AG04449 (cell line): ENCODE measurements at places on chromosomes 5 and 9.

- no peak for DNase-seq
Observed at GRCh38 chr9:38652044-38652443, 31.6 kb upstream of the ANKRD18A start.

GRCh38 chr9:129962451-129962864, 80.5 kb downstream of the FNBP1 start:
- DNase-seq, result no peak

DNA sequence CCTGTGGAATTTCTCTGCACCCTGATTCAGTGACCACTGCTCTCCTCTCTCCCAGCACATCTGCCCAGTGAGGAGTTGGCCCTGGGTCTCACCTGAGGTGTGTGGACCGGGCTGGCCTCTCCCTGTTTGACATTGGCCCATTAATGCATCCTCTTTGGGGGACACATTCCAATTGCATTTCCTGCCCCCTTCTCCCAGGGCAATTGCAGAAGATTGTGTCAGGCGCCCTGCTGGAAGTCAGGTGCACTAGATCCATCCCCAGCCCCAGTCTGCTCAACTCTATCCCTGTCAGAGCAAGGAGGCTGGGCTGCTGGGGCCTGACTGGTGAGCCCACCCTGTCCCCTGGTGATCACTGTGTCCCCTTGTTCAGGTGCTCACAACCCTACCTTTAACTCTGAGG, 84.5 kb downstream of the LMX1B start:
- DNase-seq, result no peak

GRCh38 chr9:111627260-111627963, 3.7 kb upstream of the DNAJC25 start:
- no peak for DNase-seq

GRCh38 chr5:123709422-123709821, 197.4 kb downstream of the CSNK1G3 start:
- DNase-seq, result no peak

- no peak for DNase-seq
Observed at GRCh38 chr9:69066955-69067354, 31.4 kb downstream of the FXN start.

DNA sequence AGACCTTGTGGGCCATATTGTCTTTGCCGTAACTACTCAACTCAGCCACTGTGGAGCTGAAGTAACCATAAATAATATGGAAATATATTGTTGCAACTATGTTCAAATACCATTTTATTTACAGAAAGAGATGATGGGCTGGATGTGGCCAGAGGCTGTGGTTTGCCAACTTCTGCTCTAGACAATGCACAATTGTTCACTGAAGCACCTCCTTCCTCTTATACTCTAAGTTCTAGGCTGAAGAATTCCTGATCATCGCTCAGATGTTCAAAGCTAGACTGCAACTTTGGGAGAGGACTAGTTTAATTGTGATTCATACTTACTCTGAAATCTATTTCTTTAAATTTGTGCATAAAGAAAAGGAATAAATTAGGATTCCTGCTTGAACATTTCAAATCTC, 245.0 kb downstream of the TAF11L14 start:
- DNase-seq, result no peak

- DNase-seq, result no peak
Observed at GRCh38 chr9:127761491-127761956, 16.9 kb downstream of the SH2D3C start.

DNA sequence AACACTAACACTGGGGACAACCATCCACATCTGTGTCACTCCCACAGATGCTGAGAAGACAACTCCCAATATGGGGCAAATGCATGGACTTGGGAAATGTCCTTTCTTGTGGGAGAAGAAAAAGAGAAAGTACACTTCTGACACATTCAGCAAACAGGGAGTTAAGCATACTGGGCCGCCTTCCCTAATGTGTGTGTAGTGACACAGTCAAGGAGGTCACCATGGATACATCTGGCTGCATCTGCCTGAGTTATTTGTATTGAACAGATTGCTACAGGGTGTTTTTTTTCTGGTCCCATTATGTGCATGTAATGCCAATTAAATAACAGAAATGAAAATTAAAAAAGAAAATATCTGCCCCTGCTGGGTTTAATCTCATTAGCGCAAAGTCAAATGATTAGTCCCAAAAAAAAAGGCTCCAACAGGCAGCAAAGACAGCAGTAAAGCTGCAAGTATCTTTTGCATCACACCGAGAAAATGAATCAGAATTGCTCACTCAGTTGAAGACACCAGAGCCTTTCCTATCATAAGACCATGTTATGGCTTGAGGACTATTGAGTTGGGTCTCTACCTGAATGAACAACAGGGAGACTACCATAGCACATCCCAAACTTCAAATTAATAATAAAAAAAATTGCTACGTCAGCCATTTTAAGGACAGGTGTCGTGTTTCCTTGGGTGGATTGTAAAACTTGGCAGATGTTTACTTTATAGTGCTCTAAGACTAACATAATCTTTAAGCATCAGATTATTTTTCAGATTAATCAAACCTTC, 395.9 kb downstream of the DTWD2 start:
- DNase-seq, result no peak

GRCh38 chr5:15558240-15558639, 58.3 kb downstream of the FBXL7 start:
- no peak for DNase-seq

GRCh38 chr5:148202531-148203203, at the start of gene SPINK6:
SPINK6 (plus strand) TSS chr5:148203042; CDS start chr5:148203097, 55 bp downstream.
- DNase-seq, result no peak

DNA sequence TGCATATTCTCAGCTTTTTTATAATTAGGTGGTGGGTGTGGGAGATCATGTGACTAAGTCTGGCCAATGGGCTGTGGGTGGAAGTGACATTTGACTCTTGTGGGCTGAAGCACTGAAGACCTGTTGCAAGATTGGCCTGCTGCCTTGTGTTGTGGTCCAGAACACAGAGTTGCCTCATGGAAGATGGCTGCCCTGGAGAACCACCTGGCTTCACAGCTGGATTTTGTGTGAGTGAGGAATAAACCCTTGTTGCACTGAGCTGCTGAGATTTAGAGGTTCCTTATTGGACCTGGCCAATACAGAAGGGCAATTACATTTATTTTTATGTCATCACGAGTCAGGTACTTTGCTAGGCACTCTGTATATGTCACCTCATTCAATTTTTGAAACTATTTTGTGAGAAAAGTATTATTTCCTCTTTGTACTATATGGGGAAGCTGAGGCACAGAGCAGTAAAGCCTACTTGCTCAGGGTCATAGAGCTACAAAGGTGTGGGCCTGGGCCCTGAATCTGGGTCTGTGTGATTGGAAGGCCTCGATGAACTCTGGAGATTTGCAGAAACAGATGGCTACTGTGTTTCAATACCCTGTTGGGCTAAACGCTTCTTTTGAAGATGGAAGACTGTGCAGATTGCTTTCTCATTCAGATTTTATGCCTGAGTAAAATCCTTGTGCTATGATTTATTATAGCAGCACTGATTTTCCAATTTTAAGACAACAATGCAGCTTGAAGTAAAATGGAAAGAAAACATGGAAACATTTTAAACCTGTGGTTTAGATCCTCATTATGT, 71.2 kb upstream of the TBC1D2 start:
- no peak for DNase-seq

- DNase-seq, result no peak
Observed at GRCh38 chr5:174825587-174825986, 101.2 kb downstream of the MSX2 start.

DNA sequence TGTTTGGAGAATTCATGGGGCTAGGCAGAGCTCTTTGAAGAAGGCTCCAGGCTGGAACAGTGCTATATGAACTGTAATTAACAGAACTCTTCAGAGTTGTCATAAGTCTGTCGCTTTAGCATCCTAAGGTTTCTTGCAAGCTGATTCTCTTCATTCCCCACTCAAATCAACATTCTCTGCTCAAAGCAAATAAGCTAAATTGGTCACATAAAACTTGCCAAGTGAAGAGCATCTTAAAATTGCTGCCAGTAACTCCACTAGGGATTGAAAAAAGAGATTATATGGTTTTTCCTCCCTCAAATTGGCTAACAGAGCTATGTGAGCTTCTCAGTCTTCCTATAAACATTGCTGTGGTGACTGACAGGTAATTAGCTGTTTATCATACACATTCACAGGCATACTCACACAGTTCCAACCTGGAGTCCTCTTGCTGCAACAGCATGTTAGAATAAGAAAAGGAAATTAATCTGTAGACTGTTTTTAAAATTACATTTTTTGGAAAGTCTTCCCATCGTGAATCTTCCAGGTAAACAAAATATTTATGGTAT, 298.5 kb upstream of the ATP10B start:
- DNase-seq, result no peak

DNA sequence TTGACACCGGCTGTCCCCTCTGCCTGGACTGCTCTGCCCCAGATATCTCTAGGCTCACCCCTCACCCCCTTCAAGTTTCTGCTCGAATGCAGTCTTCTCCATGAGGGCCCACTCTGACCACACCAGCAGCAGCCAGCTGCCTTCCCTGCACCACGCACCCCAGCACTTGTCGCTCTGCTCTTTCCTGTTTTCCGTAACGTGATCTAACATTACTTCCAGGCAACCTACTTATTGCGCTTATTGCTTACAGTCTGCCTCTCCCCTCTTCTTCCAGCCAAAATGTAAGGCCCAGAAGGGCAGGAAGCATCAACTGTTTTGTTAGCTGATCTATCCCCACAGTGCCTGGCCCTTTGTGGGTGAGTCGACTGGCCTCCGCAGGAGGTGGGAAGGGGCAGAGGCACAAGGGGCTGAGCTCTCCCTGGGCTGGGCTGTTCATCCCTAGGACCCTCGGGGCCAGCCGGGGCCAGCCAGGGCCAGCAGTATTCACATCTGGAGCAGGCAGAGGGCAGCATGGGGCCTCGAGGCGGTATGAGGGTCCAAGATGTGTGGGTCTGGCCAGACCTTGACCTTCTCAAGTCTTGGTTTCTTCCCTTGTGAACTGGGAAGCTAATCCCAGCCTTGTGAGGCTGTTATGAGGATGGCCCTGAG, 11.6 kb upstream of the DBN1 start:
- DNase-seq, result no peak

DNA sequence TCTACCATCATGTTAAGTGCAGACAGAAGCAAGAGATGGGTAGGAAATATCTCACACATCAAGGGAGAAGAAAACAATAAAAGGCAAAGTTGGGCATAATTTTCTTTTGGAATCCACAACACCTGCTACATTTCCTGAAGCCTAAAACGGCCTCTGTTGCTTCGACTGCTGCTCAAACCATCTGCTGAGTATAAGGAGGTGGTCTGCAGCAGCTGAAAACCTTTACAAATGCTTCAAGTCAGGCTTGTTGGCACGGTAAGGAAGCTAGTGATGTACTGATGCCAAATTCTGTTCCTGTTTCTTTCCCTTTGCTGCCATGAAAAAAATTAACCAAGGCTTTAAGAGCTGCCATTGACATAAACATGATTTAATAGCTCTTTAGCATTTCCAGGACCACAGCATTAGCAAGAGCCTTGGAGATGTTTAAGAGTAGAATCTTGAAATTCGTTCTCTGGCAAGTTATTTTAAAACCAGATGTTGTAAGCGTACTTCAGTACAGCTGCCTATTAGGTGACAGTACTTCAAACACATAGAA, 75.6 kb downstream of the DMRTA1 start:
- no peak for DNase-seq

GRCh38 chr5:16791036-16791705, 144.9 kb downstream of the MYO10 start:
- no peak for DNase-seq

- DNase-seq, result no peak
Observed at GRCh38 chr9:1995084-1995483, 20.1 kb upstream of the SMARCA2 start.

DNA sequence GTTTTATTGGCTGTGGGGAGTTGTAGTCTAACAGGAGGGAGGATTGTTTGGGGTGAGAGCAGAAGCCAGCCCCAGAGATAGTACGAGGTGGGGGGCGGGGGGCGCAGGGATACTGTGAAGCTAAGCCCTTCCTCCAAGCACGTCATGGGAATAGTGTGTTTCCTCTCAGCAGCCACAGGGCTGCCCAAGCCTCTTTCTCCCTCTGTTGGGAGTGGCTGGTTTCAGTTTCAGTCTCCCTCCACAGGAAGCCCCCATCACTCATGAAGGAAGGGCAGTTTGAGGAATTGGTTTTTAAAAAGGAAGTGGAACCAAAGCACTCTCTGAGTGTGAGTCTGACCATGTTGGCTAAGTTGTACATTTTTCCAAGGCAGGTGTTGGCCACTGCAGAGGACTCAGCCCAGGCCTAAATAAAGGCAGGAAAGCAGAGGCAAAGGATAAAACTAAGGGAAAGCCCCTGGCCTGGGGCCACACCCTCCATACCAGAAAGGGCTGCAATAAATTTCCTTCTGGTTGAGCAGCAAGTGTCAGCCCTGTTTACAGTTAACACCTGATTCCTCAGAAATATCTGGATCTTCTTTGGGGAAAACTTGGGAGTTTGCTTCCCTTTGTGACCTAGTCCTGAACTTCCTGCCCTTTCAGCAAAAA, 3.2 kb downstream of the RAB24 start:
- DNase-seq, result no peak

DNA sequence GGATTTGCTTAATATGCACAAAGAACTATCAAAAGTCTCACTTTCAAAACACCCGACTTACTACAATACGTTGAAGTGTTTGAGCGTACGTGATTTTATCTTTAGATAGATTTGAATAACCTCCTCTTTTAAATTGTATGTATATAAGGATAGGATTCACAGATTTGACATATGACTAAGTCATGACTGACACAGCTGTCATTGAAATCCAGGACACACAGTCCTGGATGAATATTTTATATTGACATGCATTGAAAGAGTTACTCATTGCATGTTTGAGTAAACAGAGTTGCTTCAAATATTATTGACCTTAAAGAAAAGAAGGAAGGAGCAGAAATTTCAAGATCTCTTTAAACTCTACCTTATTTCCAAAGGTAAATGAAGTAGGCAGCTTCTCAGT, 3.3 kb downstream of the MUSK start:
- DNase-seq, result no peak

GRCh38 chr9:109278848-109279247, 42.0 kb downstream of the EPB41L4B start:
- DNase-seq, result no peak

DNA sequence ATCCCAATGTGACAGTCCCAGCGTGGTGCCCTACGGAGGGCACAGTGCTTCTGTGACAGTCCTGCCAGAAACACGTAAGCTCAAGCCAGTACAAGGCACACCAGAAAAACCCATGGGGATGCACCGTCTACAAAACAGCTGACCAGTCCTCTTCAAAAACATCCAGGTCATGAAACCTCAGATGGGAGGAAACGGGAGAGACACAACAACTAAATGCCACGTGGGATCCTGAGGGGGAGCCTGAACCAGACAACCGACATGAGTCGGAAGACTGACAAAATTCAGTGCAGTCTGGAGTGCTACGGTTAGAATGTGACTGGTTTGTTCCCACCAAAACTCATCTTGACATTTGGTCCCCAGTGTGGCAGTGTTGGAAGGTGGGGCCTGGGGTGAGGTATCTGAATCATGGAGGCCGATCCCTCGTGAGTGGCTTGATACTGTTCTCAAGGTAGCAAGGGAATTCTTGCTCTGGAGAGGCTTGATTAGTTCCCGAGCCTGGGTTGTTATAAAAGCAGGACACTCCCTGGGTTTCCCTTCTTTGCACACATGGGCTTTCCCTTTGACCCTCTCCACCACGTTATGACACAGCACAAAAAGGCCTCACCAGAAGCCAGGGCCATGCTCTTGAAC, 55.4 kb downstream of the ADAMTS2 start:
- DNase-seq, result no peak

GRCh38 chr9:134938346-134939079, 20.8 kb upstream of the FCN1 start:
- no peak for DNase-seq
